ENCODE measurements at places on chromosomes 7 and 10. TPM values are rescaled to one million over a fixed set of nuclear protein-coding genes. Genes with fewer than 3 reads are reported as not detected.

Gene PRLHR
- not detected for total RNA-seq

DNA sequence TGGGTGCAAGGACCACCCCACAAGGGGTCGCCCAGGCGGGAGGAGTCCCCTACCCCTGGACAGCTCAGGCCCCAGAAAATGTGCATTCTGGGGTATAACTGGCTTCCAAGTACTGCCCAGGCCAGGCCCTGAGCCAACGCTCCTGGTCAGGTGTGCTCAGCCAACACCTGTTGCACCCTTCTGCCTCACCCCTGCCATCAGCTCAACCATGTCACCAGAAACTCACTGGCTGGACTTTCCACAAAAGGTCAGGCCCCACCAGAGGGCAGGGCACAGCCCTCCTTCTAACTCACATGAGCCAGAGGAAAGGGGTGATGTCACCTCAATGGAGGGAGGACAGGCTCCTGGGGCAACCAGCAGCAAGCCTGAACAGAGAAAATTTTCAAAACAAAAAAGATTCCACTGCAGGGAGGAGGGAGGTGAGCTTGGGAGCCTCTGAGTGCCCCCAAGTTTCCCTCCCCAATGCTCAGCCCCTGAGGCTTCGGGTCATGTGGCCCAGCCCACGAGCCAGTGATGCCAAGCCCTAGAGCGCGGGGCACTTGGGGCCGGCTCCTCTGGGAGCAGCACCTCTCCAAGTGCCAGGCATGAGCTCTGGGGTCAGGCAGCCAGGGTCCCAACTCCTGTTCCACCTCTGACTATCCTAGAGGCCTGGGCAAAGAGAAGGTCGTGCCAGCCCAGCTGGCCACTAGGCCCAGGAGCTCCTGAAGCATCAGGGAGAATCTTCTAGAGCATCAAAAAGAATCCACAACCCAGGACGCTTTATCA lies 2.2 kb downstream of the OGDHL start:
- no peak for DNase-seq

GRCh38 chr7:29562307-29562706 lies 1.3 kb upstream of the PRR15 start:
- DNase-seq: no peak

Gene PODXL
- total RNA-seq: 0.57 TPM

- DNase-seq: no peak
Observed at GRCh38 chr10:118405928-118406327, 63.8 kb upstream of the FAM204A start.

DNA sequence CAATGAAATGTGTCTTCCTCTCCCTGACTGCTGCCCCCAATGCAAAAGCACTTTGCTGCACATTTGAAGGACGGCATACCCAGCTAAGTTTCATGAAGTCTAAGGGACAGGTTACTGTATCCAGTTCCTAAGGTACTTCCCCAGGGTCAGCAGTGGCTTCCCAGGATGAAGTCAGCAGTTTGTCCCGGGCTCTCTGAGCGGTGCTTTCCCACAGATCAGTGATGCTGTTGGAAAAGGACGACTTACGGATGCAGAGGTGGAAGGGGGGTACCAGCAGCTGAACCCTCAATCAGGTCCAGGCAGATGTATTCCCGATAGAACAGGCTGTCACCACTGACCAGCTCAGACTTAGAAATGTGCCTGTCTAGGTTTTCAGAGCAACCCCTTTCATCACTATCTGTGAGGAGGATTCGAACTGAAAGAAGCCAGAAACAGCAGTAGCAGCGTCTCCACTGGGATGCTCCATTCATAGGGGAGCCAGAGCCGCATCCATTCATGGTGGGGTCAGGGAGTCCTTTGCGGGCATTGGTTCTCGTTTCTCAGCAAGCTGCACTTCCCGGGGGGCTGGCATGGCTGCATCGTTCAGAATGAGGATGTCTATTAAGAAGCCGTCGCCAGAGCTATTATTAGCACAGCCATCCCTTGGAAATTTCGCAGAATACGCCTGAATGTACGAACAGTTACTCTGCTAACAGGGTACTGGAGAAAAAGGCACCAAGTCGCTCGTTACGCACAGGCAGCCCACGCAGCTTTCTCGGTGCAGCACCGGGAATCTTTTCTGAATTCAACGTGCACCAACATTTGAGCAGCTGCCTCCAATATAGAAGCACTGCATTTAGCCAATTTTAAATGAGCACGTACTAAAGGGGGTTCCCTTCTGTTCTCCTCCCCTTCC lies 303.7 kb downstream of the PRPF18 start:
- no peak for DNase-seq

- DNase-seq: no peak
Observed at GRCh38 chr10:7467031-7467667, 56.3 kb upstream of the SFMBT2 start.

Gene MINDY4
- 0.94 TPM for total RNA-seq

Gene GPR15LG
- total RNA-seq: not detected

DNA sequence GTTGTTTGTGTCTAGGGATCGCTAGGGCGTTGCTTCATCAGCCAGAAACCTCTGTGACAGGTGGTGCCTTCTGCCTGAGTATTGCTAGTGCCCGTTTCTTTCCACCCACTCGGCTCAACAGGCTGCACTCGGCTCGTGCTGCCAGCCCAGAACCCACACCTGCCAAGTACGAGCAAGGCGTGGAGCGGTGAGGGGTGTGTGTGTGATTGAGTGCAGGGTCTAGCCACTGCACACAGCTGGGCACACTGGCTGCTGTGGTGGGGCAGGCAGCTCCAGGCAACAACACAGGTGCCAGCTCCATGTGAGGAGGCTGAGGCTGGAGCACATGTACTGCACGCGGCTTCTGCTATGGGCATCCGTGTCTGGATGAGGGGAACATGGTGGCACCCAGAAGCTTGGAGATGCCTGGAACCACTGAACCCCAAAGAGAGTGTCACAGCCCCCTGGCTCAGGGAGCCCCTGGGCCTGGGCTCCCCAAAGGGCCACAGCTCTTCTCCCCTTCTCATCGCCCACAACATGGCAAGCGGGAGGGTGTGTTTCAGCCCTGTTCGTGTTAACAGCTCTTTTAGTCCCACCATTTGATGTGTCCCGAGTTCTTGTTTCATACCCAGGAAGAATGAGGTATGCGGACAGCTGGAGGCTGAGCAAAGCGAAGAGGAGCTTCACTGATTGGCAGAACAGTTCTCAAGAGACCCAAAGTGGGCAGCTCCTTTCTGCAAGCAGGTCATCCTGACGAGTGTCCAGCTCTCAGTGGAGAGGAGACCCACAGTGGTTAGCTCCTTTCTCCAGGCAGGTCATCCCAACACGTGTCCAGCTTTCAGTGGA lies 78.1 kb downstream of the HDAC9 start:
- DNase-seq: no peak

DNA sequence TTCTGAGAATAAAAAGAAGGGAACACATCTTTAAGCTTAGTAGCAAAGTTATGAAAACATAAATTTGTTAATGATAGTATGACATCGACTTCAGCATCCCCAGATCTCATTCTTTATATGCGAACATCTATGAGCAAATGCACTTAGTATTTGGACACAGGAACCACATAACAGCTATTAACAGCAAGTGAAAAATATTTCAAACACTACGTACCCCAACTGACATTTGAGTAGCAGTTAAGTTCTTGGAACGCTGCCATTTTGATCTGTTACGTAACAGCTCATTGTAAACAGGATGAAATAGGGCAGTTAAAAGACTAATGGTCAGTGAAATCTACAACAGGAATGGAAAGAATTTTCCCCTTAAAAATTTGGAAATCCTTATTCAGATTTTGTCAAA lies 428.9 kb downstream of the TNS3 start:
- DNase-seq: no peak

DNA sequence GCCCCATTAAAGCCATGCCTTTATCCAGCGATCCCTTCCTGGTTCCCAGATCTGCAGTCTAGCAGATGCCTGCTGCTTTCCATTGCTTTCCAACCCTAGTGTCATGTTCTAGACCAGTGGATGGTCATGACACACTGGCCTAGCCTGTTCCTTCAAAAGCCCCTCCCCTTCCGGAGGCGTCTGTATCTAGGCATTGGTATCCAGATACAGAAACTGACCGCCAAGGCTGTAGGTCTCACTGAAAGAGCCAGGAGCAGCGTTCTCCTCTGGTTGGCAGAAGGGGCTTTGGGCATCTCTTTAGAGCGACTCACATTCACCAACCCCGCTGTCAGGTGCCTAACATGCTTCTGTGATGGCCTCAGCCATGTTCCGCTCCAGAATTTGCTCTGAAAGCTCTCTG lies 22.6 kb downstream of the JCAD start:
- no peak for DNase-seq

DNA sequence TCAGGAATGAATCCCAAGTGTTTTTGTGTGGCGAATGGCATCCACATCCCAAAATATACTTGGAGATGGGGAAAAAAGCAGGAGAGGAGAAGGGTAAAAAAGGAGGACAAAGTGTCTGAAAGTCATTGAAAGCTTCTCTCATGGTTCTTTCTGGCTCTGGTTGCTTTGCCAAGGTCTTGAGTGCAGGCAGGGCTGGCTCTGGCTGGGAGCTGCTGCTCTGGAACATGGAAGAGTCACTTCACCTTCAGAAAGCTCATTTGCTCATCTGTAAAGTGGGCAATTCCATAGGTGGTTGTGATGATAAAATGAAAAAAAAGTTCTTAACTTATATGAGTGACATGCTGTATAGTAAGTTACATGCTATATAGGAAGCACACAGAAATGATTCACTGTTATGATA lies 2.9 kb upstream of the PRSS2 start:
- no peak for DNase-seq

Gene FGF8
- total RNA-seq: not detected

DNA sequence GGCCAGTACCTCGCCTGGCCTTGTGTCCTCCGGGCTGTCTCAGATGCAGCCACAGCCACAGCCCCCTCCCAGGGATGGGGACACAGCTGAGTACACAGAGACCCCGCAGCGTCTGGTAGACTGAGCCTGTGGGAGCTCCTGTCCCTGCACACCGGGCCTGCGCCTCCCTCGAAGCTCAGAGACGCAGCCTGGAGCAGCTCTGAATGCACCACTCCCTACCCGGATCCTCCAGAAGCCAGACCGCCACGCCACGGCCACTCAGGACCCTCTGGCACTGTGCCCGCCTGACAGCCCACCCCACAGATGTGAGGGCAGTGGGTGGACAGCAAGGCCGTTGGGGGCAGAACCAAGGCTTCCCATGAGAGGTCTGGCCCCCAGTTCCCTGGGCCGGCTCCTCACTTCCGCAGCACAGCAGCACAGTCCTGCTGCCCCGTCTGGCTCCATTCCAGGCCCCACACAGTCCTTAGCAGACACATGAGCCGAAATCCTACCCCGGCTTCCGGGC lies 40.8 kb downstream of the PAPOLB start:
- DNase-seq: no peak

Gene ALOX5
- 12.7 TPM for total RNA-seq

DNA sequence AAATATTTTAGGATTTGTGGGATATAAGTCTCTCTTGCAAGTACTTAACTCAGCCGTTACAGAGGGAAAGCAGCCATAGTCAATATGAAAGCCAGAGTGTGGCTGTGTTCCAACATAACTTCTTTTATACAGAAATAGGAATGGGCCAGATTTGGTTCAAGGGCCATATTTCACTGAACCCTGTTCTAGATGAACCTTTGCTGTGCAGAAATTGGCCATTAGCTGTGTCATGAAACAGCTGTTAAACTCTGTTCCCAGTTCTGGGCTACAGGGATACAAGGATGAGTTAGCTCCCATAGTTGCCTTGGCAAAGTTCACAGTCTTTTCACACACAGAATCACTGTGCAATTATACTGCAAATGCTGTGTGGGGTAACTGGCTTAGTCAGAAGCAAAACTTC lies 213.9 kb upstream of the LRRN3 start:
- DNase-seq: no peak

DNA sequence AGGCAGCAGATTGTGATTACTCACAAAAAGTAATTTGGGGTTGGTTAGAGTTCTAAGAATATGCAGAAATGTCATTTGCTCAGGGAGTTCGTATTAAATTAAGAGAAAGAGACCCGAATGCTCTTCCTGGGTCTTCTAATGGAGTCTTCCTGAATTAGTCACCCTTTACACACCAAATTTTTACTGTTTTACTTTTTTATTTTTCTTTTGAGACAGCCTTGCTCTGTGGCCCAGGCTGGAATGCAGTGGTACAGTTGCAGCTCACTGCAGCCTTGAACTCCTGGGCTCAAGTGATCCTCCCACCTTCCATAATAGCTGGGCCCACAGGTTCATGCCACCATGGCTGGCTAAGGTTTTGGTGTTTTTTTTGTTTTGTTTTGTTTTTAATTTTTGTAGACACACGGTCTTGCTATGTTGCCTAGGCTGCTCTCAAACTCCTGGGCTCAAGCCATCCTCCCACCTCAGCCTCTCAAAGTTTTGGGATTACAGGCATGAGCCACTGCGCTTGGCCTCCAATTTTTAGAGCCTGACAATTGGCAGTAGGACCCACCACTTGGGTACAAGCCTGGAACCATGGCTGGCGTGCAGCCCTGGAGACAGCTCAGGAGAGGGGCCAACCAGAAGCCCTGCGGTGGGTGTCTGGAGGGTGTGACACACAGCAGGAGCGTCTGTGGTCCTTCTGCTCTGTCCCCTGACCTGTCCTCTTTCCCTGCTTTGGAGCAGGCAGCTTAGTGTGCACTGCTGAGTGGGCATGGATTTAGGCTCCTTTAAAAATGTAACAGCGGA lies 16.4 kb upstream of the BHLHA15 start:
- no peak for DNase-seq

Gene NEURL1
- total RNA-seq: 1.3 TPM

Gene NCF1
- 12.0 TPM for total RNA-seq

Gene SPAM1
- not detected for total RNA-seq

Gene UCN3
- not detected for total RNA-seq

Gene AGR2
- total RNA-seq: not detected

Gene HMX2
- total RNA-seq: not detected

Gene LIPK
- not detected for total RNA-seq

DNA sequence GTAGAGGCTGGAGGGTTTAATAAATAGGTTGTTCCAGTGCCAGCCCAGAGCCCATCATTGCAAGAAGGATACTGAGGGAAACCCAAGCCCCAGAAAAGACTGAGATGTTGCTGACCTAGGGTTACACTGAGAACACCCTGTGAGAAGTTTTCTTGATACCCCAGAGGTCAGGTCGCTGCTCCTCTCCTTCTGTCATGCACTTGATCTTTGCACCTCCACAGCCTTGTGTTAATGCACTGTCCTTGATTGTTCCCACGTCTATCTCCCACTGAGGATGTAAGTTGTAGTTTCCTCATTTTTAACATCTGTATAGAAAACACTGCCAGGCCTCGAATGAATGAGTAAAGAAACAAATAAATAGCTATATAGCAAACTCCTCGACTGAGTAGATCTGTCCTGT lies 195.3 kb upstream of the AHR start:
- no peak for DNase-seq

DNA sequence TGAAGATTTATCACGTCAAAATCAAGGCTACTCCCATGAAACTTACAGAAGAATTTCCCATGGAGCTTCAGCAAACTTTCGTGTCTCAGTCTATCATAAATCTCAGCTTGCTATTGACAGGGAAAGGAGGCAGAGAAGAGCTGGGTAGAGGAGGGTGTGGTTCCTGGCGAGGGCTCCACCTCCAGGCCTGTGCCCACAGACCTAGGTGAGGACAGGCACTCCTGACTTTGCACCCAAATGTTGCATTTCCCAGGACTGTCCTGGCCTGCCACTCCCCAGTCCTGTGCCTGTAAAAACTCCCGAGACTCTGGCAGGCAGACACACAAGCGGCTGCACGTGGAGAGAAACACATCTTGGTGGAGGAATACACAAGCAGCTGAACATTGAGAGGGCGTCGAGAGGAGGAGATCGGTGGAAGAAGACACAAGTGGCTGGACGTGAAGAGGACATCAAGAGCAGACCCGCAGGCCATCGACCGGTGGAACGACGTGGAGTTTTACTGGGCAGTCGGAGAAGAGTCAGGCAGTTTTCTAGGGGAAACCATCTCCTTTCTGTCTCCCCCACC lies 145.1 kb downstream of the CTNNA3 start:
- DNase-seq: no peak

GRCh38 chr10:36555036-36555435 lies 570.4 kb upstream of the ANKRD30A start:
- no peak for DNase-seq
